ENCODE measurements at places on chromosomes 11 and 22.

GRCh38 chr22:36443198-36443770 is 38.2 kb downstream of the TXN2 start:
- DNase-seq = no peak

- DNase-seq = no peak
Measured at GRCh38 chr11:121592708-121593107, 139.9 kb upstream of the SORL1-AS1 start.

GRCh38 chr22:28012832-28013460 is 93.9 kb upstream of the PITPNB start:
- DNase-seq = no peak

DNA sequence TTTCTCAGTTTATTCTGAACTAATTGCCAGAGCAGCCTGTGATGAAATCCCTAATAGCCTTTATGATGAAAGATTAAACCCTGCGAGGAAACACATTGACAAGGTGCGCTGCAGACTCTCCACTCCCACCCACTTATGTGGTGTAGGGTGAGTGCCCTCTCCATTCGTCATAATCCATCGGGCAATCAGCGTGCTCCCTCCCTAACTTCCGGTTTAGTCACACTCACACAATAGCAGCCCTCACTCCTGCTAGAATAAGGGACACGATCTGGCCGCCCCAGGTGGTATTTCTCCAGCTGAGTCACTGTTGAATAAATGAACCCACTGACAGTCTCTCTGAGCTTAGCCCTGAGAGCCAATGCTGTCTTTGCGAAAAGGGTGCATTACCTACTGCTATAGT is 188.3 kb downstream of the OPCML start:
- DNase-seq = no peak

DNA sequence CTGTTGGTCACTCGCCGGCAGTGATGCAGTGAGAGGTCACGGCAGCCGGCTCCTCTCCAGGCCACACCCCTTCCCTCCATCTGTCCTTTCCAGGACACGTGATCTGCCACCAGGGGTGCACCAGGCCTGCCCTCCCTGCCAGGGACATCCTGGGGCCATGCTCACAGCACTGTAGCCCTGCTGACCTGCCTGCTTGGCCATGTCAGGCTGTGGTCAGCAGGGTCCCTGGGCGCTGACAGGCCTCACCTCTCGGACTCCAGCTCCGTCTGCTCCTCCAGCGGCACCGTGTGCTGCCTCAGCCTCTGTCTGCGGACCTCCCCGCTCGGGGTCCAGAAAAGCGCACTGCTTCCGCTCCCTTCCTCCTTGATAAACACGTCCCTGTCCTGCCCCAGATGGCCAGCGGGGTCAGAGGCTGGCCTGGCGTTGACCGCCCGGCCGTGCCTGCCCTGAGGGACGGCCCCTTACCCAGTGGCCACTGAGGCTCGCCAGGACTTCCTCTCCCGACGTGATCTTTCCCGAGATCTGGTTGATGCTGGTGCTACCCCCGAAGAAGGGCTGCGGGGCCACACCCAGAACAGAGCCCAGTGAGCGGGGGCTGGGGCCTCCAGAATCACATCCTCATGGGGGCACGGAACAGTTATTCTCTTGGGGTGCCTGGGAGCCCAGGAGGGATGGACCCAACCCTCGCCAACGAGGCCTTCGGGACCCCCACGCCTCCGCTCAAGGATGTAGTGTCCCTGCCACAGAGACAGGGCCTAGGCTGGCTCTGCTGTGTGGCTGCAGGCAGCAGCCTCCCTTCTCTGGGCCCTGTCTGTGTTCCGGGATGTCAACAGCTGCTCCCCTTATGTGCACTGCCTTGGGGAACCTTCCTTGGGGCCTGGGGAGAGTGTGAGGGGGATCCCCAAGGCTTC is 36.3 kb upstream of the CARS1 start:
- no peak for DNase-seq

DNA sequence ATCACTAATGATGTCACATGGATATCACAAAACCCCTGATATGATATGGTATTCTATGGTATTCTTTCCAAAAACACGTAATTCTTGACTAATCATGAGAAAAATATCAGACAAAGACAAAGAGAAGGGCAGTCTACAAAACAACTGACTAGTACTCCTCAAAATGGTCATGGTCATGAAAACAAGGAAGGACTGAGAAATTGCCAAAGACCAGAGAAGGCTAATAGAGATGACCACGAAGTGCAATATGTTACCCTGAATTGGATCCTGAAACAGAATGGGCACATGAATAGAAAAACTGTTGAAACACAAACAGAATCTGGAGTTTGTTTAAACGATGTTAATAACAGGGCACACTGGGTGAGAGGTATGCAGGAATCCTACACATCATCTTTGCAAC is 10.2 kb downstream of the CKAP5 start:
- no peak for DNase-seq

- no peak for DNase-seq
Measured at GRCh38 chr11:63621071-63621470, 6.8 kb upstream of the PLAAT3 start.

DNA sequence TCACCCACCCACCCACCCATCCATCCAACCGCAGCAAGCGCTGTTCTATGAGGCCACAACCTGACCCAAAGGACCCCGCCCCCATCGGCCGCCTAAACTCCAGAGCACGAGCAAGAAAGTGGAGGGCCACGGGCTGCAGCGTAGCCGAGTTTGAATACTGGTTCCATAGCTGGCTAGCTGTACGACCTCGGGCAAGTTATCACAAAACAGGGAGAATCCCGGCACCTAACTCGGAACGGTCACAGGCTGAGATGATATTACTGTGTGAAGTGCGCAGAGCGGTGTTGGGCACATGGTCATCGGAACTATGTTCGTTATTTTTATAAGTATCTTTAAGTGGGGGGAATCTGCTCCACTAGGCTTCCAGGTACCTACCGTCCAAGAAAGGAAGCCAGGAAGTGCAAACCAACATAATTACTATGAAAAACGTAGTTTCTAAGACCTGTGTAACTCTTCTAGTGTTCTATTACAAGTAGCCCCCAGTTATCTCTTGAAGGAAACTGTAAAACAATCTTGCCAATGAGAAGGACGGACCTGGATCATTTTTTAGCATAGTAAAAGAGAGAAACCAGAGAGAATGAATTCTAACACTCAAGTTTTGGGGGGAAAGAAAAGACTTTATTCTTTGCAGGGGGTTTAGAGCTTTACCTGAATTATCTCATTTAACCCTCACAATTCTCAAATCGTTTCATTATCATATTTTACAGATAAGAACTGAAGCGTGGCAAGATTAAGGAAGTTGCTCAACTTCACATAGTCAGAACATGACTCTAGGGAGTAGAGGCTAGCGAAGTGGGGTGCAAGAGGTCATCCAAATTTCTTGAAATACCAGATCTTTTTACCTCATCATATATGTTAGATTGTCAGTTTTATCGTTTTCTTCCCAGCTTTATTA is 663 bp upstream of the BUD13 start:
- DNase-seq = no peak

DNA sequence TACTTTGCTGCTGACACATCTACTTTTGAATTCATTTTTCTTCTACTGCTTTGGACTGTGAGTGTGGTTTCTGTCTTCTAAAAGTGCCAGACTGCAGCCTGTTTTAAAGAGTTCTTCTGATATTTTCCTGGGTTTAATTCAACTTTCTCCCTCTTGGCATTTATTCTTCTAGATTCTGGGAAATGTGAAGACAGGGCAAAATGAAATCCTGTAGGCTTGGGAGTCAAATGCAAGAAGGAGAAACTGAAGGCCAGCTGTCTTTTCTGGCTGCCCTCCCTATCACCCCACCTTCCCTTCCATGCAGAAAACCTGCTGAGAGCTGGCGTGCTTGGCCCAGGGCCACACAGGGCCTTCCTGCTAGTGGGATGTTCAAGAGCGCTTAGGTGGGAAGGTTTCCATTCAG is 7.6 kb downstream of the ZNF70 start:
- DNase-seq = no peak
